ENCODE measurements at places on chromosomes 4 and X.

GRCh38 chrX:2483398-2484060 lies 17.2 kb downstream of the DHRSX start:
- DNase-seq: no peak

- DNase-seq: no peak
These were observed 280.0 kb downstream of the ANKRD50 start for GRCh38 chr4:124432500-124432899.

DNA sequence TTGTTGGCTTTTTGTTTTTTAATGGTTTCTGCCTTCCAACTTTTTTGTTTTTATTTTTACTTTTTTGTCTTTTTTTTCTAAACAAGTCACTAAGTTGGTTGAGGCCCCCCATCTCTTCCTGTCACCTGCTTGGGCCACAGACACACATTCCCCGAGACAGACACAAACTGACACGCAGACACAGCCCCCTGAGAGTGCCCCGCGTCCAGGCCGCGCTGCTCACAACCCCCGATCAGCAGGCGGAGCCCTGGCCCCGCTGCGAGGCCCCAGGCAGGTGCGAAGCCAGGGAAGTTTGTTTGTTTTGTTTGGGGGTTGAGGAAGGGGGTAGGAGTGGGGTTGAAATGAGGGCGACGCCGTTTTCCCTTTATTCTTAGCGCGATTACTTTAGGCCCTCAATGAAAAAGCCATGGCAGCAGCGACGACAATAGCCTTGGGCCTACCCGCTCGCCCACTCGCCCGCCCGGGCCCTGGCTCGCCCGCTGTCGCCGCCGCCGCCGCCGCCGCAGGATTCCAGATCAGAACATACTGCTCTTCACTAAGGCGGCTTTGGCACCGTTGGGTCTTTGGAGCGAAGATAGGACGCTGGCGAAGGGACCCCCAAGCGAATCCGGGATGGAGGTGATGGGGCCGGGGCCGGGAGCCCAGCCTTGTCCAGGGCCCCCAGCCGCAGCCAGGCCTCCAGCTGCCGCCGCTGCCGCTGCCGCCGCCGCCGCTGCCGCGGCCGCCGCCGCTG lies 3.1 kb downstream of the PHOX2B start:
- no peak for DNase-seq

- no peak for DNase-seq
These were observed 20.6 kb upstream of the IRAK1 start for GRCh38 chrX:154040307-154040756.

DNA sequence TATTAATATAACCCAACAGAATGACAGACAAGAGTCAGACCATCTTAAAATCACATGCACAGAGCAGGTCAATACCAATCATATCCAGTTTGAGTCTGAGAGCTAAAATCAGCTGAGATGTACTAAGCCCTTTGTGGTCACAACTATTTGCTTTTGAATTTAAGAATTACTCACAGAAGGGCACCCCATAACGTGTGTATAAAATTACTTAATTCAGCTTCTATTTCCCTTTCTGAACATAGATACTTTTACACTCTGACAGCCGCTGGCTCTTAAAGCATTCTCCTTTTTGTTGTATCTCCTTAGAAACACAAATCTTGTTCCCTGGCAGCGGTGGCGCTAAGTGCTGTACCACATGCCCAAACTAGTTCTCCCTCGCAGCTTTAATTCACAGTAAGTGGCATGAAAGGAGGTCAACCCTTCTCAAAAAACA lies 14.8 kb upstream of the PPARGC1A start:
- no peak for DNase-seq

DNA sequence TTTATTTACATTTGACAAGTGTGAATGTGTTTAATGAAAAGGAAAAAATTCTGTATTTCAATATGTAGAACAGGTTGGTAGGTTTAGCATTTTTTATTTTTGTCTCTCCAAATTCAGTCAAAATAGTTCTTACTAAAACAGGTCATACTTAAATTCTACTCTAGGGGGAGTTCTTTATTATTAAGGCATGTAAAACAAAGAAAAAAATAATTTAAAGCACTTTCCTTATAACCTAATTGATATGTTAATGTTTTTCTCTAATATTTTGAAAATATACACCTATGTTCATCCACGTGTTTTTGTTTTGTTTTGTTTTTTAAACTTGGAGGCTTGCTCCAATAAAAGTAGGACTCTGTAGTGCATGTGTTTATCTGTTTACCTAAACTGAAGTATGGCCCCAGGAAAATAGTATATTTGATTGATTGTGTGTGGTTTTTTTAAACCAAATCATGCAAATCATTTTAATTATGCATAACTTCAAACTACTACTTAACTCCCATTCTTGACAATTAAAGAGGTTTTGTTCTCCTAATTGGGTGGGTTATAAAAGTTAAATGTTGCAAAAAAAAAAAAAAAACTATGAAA lies 562.7 kb downstream of the RPA4 start:
- DNase-seq: no peak

GRCh38 chrX:132489578-132490419 lies 961 bp upstream of the MBNL3 start:
- DNase-seq: peak; percentile 23

GRCh38 chr4:114911111-114911510 lies 202.3 kb downstream of the NDST4 start:
- no peak for DNase-seq

GRCh38 chr4:6043188-6043587 lies 25.0 kb upstream of the C4orf50 start:
- no peak for DNase-seq
